ENCODE measurements at places on chromosomes 1 and 21. TPM values are rescaled to one million over a fixed set of nuclear protein-coding genes. Genes with fewer than 3 reads are reported as not detected.

- DNase-seq, result no peak
These were observed 302.8 kb upstream of the ADAMTS5 start for GRCh38 chr21:27269644-27270043.

DNA sequence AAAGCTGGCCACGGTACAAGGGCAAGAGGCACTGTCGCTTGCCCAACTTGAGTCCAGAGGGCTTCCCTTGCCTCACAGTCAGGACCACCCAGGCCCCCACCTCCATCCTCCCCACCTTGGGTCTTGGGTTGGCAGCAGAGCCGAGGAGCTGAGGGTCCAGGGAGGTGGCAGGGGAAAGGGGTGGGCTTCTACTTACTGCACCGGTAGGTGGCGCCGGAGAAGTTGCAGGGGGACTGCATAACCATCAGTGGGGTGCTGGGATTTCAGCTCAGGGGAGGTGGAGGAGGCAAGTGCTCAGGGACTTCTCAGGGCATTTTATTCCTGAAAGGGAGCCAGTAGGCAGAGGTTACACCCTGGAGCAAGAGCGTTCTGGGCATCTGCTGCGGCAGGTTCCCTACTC, 44.0 kb downstream of the TRIM62 start:
- peak; percentile 64 for DNase-seq

DNA sequence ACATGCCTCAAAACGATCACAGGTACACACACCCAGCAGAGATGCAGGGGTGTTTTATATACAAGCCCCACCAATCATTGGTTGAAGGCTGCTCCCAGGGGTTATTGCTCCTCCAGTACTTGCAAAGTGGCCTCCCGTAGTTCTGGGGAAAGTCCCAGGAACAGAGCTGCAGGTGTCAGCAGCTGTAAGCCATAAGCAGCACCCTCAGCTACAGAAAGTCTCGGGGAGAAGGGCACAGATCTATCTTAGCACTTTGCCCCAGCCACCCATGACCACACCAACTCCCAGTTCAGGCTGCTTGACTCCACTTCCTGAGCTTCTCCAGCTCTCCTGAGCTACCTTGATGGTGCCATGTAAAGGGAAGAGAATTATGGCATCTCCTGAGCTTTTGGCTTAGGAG, 222.7 kb upstream of the GJB5 start:
- DNase-seq, result no peak

- no peak for DNase-seq
These were observed 19.8 kb downstream of the PRAMEF11 start for GRCh38 chr1:12811409-12811784.

DNA sequence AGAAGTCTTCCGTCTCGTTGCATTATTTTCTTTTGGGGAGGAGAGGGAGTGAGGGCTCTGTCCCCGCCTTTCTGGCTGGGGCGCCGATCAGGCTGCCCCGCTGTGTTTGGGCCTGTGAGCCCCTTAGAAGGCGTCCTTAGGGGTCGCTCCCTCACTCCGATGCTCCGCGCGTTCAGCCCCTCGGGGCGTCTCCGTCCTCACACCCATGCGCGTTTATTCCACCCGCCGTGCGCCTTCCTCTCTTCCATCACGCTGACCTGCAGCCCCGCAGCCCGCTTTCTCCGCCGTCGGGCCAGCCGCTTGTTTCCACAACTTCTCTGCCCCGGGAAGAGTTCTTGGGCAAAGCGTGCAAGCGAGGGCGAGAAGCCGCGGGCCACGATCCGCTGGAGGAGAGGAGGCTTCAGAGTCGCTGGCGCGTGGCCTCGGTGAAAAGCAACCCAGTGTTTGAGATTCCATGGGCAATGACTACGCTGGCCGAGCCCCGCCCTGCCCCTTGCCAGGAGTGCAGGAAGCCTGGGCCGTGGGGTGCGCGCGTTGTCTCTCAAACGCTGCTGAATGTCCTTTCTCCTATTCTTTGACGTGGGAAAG, 27.7 kb downstream of the TRIM11 start:
- DNase-seq, result no peak

DNA sequence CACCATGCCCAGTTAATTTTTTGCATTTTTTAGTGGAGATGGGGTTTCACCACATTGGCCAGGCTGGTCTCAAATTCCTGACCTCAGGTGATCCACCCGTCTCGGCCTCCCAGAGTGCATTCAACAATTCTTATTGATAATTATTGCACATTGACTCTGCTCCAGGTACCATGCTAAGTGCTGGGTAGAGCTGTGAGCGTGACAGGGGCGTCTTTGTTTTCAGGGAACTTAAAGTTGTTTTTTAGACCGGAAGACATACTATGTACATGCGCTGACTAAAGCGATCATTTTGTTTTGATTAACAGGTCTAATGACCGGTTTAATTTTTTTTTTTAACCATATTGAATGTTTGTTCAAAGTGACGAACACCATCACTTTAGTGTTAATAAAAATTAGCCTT, 4.0 kb downstream of the CD247 start:
- DNase-seq, result no peak

DNA sequence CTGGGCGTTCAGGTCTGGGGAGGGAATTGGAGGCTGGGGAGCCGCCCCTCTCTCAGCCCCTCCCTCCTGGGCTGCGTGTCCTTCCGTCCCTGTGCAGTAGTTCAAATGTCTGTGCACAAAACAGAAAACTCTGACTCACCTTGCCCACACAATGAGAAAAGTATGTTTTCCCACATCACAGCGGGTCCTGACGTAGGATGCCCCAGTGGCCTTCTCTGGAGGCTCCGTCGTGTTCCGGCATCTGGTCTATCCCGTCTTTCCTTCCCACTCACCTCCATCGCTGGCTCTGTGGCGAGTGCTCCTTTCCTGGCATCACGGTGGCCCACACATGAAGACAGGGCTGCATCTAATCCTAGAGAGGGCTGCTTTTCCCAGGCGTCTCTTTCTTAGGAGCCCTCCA, 224.0 kb downstream of the KAZN start:
- no peak for DNase-seq

DNA sequence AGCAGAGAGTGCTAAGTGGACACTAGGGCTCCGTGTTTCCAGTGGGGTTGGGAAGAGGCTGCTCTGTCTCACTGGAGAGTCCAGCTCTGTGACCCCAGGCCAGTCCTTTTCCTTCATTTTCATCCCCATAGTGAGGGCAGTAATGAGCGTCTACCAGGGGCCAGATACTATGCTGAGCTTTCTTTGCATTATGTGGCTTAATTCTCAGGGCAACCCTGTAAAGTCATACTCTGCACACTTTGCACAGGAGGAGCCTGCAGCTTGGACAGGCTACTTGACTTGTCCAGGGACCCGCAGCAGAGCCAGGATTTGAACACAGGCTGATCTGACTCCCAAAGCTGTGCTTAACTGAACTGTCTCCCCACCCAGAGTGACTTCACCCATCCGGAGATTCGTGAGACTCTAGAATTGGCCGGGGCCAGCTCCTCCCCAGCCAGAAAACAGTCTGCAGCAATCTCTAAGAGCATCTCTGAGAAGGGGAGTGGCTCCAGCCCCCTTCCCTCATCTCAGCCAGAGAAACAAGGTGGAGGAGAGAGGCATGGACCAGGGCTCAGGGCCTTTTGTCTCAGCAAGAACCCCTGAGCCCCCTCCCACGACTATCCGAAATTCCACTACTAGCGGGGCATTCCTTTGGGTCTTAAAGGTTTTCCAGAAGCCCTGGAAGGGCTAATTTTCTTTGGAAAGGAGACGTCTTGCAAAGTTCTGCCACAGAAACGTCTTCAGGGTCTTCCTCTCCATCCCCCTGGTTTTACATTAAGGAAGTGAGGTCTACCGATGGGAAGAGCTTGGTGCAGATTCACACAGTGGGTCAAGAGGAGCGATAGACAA, 866 bp upstream of the FNDC5 start:
- DNase-seq, result no peak

DNA sequence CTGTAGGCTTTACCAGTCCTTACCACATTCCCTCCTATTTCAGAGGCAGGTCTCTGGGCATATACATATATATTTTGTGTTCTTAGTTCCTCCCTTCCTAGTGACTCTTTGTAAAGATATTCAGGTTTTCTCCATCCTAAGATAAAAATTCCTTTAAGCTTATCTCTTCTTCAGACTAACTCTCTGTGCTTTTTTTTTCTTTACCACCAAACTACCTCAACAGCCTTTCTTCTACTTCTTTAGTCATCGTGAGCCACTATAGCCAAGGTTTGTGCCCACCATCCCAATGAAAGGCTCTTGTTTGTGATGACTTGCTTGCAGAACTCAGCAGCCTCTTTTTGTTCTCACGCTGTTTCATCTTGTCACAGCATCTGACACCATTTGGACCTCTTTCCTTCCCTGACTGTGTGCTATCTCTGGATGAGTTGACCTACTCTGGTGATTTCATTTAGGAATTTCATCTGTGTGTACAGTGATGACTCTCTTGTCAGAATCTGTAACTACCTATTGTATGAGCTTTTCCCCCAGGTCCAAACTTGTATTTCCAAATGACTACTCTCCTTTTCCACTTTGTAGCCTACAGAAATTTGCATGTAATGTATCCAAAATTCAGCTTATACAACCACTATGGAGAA, 59.0 kb upstream of the MACF1 start:
- no peak for DNase-seq

DNA sequence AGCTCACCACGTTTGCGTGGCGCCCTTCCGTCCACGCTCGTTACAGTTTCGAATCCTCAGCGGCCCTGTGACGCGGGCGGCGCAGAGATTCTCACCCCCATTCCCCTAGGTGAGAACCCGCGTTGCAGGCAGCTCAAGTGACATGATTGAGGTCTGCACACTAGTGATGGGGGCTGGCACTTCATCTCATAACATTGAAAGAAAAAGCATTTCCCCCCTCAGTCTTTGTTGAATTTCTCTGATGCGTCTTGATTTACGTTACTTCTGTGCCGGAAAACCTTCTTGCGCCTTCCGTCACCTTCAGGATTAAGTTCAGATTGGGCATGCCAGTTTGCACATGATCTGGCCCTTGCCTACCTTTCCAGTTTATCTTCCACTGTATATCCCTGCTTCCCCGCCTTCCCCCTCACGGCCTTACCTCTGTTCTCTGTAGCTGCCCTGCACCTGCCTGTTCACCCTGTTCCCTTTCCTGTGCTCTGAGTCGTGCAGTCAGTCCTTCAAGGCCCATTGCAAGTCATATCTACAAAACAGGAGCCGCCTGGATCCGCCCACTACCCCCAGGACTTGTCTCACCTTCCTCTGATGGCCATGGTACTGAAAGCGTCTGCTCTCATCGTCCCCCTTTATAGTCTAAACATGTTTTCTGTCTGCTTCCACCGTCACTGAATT, 1.1 kb downstream of the CTPS1 start:
- no peak for DNase-seq

- DNase-seq, result no peak
These were observed 107.1 kb downstream of the TLR5 start for GRCh38 chr1:223035724-223036478.

DNA sequence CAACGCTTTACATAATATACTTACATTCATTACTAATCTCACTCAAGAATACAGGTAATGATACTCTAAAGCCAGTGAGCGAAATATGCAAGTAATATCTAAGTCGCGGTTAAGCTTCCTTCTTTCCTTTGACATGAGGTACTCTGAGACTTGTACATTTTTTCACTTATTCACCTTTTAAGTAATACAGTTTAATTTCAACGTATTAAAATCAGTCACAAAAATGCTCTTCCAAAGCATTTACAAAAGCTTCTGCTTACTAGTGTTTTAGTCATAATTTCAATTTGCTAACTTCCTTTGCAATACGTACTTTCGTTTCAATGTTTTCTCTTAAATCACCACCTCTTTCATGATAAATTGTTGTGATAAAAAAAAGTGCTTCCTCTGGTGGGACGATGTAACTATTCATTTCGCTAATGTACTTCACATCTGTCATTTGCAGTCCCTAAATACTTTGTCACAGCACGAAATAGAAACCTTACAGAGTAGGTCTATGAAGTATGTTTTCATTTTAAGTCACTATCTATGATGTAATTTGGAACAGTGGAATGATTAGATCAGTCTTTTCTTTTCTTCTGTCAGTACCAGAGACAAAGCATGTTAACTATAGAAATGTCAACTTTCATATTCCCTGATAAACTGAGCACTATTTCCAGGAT, 34.0 kb upstream of the ADGRL4 start:
- no peak for DNase-seq

DNA sequence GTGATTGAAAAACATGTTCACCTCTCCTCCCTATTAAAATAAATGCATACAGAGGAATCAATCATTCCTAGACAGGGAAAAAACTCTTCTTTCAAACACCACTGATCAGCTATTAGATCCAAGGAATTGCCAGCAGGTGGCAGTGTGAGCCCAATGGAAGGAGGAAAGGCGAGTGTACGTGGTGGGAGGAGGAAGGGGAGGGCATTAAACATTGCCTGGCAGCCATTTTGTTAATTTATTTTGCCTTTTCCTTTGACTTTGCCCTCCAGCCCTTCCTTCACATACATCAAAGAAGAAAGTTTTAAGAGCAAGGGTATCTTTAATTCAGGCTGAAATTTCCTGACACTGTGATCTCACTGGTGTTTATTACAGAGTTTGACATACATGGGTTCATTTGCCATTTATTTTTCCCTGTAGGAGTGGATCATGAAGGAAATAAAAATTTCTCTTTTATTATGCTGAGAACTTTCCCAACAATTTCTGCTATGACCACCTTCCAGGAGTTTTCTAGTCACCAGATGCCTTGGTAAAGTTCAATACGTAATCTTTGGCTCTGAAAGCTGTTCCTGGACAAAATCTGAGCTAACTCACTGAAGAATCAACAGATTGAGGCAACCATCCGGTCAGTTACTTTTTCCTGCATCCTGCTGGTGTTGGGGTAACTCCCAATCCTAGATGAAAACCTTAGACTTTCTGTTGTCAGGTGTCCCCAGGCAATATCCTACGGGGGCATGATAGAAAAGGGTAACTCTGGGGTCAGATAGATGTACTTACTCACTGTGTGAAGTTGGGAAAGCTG, 1.9 kb upstream of the GNAI3 start:
- peak; percentile 97 for DNase-seq

GRCh38 chr1:1547011-1547410, 6.6 kb upstream of the TMEM240 start:
- no peak for DNase-seq

- no peak for DNase-seq
These were observed 87.7 kb downstream of the SNX7 start for GRCh38 chr1:98749152-98749756.

DNA sequence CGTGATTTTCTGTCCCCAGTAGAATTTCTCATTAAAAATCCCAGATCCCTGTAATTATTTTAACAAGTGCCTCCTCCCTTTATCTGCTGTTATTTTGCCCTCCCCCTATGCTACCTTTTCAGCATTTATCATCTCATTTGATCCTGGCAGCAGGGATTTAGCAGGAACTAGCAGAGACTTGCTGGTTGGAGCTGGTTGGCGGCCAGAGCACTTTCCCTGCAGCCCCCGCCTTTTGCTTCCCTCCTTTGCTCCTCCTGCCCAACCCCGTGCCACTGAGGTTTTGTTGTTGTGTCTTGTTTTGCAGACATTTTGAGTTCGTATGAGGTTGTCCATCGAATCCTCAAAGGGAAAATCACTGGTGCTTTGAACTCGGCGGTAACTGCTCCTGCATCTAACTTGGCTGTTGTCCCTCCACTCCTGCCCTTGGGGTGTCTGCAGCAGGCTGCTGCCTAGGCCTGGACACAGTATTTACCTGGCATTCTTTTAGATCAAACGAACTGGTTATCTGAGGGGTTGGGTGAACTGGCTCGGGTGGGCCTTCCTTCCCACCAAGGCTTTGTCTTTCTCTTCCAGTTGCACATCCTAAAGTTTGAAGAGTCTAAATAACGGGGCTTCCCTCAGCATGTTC, 11.2 kb downstream of the UBE2Q1 start:
- DNase-seq, result no peak

The SLC30A10 gene
- 19.6 TPM for total RNA-seq

The CDCA8 gene
- 2.5 TPM for total RNA-seq

The KIF14 gene
- 5.2 TPM for total RNA-seq

The HAPLN2 gene
- 9.4 TPM for total RNA-seq

Measured in spinal cord (tissue), 10 donors.